ENCODE measurements at places on chromosomes 3 and 15.
A peak's percentile ranks its signal among the peaks of the same experiment; 100 is the strongest.

GRCh38 chr15:47846876-47847275 is 129.6 kb downstream of the SEMA6D start:
- DNase-seq = no peak

DNA sequence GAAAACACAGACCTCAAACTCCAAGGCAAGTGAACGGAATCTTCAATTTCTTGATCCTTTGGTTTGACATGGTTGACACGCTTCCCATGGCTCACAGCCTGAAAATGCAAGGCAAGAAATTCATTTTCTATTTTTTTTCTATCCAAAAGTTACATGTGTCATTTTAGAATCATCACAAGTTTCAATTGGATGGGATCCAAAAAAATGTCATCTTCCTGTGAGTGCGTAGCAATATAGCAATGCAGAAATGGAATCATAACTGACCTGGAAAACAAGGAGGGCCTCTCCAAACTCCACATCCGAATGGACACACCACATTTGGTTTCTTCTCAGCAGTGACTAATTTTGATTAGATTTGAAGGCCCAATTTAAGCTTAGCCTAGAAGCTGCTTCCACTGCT is 175.8 kb upstream of the ATP11B start:
- no peak for DNase-seq

- DNase-seq = no peak
Observed at GRCh38 chr3:16667633-16668032, 62.4 kb upstream of the DAZL start.

GRCh38 chr15:59406446-59406845 is 31.5 kb upstream of the FAM81A start:
- no peak for DNase-seq

GRCh38 chr15:74901612-74902063 is 5.0 kb downstream of the FAM219B start:
- DNase-seq = peak; percentile 66

GRCh38 chr15:67415181-67415580 is 105.8 kb upstream of the C15orf61 start:
- no peak for DNase-seq

DNA sequence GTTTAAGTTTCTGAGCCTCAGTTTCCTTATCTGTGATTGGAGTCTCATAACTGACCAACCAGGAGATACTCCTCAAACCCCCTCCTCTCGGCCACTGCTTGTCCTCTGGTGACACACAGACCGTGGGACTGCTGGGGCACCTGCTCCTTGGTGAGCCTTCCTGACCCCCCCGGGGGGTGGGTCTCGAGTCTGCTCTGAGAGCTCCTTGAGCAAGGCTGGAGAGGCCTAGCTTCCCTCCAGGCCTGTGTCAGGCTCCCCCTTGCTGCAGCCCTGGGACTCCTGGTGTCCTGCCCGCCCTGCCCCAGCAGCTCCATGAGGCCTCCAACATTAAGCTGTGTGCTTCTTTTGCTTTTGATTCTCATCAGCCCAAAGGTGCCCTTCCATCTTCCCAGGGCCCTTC is 27.7 kb downstream of the SRPRB start:
- DNase-seq = no peak
